ENCODE measurements at places on chromosomes 2 and 18.

DNA sequence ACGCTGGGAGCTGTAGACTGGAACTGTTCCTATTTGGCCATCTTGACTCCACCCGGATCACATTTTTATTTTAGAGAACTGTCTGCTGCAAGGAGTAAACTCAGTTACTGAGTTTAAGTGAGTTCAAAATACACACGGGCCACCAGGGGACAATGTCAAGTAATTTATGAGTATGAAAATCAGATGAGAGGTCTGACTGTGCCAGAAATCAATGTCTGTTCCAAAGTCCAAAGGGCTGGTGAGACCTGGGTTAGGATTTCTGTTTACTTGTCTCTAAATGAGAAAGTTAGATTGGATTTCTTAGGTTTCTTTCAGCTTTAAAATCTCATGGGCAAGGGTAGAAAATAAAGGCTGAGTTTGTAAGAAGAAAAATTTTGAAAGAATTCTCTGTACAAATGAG is 465.8 kb upstream of the MEIS1 start:
- no peak for DNase-seq

DNA sequence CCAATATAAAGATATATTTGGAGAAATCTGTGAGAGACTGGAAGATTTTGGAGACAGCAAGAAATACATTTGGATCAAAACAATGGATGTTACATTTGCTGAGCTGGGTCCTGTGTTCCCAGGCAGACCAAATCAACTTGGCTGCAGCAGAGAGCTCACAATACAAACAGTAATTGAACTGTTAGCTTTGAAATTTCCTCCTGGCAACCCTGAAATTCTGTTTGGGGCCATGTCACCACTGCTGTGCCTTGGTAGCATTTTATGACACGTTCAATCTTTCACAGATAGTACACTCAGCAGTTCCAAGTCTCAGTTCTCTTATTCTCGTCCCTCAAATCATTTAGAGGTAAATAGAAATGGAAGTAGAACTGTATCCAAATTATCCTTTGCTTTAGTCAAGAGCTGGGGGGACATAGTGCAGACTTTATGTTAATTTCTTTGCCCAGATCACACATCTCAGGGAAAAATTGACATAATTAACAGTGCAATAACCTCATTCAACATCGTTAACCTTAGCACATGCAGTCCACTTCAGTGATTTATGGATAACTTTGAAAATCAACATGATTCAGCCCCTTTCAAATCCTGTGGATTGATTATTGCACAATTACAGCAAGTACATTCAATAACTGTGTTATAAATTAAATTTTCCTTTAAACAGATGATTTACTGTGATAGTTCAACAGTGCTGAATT is 277.4 kb upstream of the MC4R start:
- DNase-seq = no peak

- DNase-seq = no peak
These were observed 104.7 kb downstream of the TMEM185B start for GRCh38 chr2:120118471-120118870.

GRCh38 chr18:59021500-59021899 is 118.2 kb upstream of the SEC11C start:
- no peak for DNase-seq

DNA sequence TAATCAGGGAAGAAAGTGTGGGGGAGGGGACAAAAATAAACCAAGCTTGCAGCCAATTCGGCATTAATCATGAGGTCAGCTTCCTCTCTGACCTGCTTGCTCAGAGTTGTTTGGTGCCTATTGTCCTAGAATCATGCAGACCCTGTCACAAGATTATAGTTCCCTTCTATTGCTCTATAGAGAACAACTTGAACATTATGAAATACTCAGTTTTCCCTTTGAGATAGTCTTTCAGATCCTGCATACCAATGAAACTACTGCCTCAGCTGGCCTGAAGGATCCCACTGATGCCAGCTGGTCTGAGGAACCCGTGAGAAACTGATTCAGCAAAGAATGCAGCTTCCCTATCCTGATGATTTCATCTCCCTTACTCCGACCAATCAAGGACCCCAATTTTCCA is 955 bp upstream of the BBS5 start:
- no peak for DNase-seq

GRCh38 chr2:8518979-8519668 is 162.7 kb upstream of the ID2 start:
- DNase-seq = no peak

DNA sequence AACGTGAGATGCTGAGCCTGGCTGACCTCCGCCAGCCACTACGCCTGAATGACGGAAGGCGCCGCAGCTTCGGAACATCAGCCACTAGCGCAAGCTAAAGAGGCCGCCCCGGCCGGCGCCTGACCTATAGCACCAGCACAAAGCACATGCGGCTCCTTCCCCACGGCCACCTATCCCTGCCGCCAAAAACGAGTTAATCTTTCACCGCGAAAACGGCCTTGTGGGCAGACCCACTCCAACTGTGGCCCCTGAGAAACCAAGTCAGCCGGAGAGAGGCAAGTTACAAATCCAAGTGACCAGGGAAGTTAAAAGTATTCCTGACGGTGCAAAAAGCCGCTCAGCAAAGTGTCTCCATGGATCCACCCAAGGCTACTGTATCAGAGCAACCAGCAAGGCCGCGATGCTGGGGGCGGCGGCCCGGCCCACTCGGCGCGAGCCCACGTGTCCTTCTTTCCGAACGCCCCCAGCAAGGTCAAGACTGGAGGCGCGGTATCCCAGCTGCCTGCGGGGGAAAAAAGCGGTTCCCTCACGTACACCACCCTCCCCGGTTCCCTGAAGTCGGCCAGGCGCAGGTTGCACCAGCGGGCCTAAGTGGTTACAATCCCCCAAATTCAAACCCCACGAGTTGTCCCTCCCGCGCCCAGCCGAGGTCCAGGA is 575 bp downstream of the HSPD1 start:
- DNase-seq = peak; percentile 46

- no peak for DNase-seq
These were observed 77.2 kb downstream of the ACKR3 start for GRCh38 chr2:236646871-236647270.

GRCh38 chr2:207531032-207531952 is 1.5 kb downstream of the CREB1 start:
- DNase-seq = no peak

DNA sequence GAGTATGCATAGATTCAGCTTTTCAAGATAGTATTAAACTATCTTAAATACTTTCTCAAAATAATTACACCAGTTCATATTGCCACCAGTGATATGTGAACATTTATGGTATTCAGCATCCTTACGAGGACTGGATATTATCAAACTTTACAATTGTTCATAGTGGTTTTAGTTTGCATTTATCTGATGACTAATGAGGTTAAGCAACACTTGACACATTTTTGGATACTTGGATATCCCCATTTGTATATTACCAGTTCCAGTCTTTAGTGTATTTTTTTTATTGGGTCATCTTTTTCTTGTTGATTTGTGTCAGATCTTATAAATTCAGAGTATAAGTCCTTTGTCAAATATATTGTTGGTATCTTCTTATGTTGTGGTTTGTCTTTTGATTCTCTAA is 128.4 kb downstream of the ASXL3 start:
- DNase-seq = no peak

- DNase-seq = no peak
These were observed 240.3 kb downstream of the AGAP1 start for GRCh38 chr2:235734168-235734567.

DNA sequence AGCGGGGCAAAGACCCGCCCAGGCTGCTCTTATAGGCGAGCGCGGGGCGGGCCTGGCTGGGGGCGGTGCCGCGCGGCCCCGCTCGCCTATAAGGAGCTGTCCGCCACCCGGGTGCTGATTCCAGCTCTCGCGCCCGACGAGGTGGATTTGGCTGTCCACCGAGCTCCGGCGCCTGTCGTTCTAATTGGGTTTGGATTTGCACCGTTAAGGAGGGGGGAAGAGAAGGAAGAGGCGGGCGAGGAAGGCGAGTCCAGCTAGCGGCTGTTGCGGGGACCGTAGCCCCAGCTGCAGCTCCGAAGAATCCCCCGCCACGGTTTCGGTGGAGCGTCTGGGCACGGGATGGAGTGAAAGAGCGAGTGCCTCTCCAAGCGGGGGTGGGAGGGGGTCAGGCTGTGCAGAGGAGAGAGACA is at the start of gene CNTNAP5:
Gene CNTNAP5 (plus strand): TSS at position 117 of the 410 bp plus-strand sequence. CDS start 364 bp downstream, outside the sequence.
- DNase-seq = peak; percentile 1

GRCh38 chr2:18396329-18397010 is 164.0 kb downstream of the RDH14 start:
- no peak for DNase-seq

GRCh38 chr2:134623046-134623445 is 95.8 kb downstream of the TMEM163 start:
- no peak for DNase-seq

DNA sequence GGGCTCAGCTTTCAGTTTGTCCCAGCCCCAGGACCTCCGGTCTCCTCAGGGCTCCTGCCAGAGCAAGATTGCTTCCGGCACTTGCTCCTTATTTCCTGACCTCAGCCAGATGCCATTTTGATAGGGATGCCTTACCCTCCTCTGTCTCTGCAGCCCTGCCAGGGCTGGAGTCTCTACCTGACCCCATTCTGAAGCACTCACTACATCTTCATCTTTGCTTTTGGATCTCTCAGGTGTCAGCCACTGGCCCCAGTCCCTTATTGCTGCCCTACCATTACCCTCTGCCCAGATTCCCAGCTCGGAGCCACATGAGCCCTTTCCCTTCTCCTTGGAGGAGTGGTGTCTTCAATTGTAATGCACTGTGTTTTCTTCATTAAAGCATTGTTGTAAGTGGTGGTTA is 17.1 kb downstream of the OSBPL6 start:
- no peak for DNase-seq

DNA sequence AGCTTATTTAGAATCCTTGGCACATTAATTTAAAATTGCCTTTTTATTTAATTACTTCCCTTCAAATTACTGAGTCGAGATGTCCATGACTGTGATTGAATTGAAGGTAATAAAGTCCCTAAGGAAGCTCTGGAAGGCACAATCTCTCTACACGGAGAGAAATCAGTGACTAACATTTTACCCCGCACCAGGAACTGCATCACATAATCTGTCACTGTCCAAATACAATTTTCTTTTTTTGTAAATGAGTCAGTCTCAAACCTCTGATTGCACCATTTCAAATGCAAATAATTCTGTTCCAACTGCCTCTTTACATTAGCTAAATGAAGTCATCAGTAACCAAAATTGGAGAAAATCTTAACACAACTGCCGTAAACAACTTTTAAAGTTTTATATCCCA is 311.9 kb downstream of the CCDC178 start:
- DNase-seq = no peak

DNA sequence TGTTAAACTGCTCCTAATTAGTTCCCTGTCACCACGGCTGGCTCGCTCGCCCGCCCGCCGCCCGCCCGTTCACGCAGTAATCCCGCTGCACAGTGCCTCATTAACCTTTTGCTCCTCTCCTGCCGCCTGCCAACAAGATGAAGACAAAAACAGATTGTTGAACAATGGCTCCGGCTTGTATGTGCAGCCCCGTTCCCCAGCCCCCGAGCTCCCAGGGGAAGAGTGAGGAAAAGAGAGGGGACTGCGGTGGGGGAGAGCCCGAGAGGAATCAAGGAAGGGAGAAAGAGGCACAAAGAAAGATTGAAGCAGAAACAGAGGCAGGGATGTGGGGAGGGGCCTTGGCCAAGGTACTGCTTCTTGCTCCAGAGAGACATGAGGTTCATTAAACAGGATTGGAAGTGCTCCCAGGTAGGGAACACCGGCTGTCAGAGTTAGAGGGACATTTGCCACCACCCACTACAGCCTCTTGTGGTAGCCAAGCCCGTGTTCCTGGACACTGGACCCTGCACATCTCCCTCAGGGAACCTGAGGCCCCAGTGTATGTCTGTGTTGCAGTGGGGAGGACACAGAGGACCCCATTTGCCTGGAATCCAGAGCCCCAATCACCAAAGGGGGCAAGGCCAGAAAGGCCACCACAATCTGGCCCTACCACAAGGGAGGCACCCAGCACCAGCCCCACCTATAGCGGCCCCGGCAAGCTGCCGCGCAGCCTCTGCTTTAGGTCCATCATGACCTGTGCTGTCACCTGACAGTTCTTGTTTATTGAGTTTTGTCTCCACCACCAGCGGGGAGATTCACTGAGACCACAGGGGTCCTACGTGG is 38.1 kb downstream of the EMX1 start:
- DNase-seq = no peak

DNA sequence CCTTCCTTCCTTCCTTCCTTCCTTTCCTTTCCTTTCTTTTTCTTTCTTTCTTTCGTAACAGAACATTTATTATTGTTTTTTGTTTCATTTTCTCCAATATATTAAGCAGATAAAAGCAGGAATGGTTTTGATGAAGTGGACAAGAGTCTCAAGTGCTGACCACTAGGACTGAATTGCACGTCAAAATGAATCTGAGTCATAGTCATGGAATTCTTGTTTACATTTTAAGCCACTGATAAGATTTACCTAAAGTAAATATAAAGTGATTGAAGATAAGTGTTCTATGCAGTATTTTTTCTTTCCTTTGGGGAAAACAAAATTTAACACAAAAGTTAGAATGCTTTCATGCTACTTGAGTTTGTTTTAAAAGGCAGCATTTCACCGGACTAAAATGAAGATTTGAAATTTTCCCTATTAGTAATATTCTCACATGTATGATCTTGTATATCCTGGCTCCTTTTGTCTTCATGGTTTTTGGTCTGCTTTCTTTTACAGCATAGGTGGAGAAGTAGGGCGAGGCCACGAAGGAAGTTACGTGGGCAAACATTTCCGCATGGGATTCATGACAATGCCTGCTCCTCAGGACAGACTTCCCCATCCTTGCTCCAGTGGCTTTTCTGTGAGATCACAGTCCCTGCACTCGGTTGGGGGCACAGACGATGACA is 113.5 kb downstream of the NYAP2 start:
- no peak for DNase-seq

- no peak for DNase-seq
These were observed 865.1 kb upstream of the VRK2 start for GRCh38 chr2:57181315-57182038.

DNA sequence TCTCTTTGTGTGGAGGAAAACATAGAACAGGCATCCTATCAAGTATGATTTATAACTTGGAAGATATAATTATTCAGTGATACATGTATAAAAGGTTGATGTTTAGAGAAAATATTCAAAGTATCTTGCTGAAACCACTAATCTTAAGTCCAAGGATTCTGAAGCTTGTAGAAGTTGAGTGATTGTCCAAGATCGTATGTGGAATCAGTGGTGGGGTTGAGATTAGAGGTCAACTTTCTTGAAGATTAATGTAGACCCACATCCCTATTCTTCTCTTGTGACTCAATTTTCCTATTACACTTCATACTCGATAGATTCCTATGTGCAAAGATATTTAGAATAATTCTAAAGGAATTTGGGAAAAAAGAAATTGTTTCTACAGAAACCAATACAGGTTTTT is 1565.9 kb upstream of the ACVR2A start:
- DNase-seq = no peak

DNA sequence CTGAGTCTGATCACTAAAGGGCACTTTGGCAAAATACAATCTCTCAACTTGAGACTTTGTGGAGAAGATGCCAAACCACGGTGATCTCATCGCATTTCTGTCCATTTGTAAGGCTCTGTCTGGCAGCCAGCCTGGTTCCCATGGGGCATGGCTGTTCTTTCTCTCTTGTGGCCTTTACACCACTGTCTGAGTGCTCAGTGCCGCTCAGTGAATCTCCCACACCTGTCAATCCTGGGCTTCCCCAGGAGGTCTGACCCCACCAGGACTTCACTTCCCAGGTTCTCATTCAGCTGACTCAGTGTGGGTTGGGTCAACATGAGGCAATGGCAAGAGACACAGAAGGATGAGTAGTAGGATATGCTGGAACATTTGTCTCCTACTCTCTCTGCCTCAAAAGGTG is 96.8 kb upstream of the TRIB2 start:
- no peak for DNase-seq

- DNase-seq = no peak
These were observed 273.5 kb downstream of the CDH20 start for GRCh38 chr18:61606759-61607158.
